Stimulated activated CD8-positive, alpha-beta memory T cell treated with anti-CD3 and anti-CD28 coated beads, Interleukin-7, amount 100 ng/mL, for 1 hour (primary cell): ENCODE measurements at places on chromosomes 7 and 10.

DNA sequence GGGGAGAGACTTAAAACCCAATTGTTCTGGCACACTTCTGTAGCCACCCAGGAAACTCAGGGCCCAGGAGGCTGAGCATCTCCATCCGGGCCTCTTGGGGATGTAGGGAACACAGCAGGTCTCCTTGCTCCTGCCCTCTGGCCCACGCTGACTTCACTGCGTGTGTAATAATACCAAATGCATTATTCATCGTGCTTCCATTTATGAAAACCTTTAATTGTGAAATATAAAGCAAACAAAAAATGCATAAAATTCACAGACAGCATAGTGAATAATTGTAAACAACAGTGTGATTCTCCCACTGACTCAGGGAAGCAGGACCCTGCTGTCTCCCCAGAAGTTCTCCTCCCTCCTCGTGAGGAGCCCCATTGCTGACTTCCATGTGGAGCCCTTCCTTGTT lies 70.3 kb upstream of the SHH start:
- DNase-seq: no peak

GRCh38 chr7:78535655-78536054 lies 737.1 kb downstream of the PHTF2 start:
- DNase-seq: no peak

DNA sequence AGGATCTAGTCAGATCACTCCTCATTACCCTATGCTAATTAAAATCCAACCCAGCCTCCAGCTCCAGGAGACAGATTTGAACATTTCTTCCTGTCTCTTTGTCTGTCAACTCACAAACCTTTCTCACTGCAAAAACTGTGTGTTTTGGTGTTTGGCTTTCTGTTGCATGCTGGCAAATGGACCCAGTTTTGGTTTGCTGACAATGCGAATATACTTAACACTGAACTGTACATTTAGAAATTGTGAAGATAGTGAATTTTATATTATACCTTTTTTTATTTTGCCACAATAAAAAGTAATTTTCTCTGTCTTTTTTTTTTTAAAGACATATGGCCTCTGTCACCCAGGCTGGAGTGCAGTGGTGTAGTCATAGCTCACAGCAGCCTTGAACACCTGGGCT lies 18.3 kb upstream of the TNPO3 start:
- no peak for DNase-seq

- DNase-seq: no peak
Measured at GRCh38 chr10:76540786-76541185, 1096.8 kb downstream of the KCNMA1 start.

GRCh38 chr7:91055219-91055618 lies 209.0 kb upstream of the FZD1 start:
- DNase-seq: no peak

DNA sequence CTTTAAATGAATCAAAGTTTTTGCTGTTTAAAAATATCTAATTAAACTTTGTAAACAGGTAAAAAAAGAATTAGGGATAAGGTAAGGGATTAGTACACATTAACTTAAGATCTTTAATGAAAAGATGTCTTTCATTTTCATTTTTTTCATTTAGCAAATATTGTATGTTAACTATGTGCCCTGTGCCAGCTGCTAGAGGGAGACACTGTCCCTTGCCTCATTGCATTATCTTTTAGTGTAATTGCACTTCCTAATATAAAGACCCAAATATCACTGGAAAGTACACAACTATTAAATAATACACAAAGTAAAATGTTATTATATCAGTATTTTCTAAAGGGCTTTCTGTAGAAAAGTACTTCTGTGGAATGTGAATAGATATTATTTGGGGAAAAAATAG lies 102.7 kb downstream of the GPR37 start:
- DNase-seq: no peak

GRCh38 chr7:158371856-158372255 lies 215.8 kb downstream of the PTPRN2 start:
- DNase-seq: no peak

DNA sequence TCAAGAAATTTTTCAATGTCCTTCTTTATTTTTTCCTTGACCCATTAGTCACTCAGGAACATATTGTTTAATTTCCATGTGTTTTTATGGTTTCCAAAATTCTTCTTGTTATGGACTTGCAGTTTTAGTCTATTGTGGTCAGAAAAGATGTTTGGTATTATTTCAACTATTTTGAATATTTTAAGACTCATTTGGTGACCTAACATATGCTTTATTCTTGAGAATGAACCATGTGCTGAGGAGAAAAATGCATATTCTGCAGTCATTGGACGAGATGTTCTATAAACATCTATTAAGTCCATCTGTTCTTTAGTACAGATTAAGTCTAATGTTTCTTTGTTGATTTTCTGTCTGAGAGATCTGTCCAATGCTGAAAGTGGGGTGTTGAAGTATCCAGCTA lies 42.3 kb upstream of the MDFIC start:
- DNase-seq: no peak

DNA sequence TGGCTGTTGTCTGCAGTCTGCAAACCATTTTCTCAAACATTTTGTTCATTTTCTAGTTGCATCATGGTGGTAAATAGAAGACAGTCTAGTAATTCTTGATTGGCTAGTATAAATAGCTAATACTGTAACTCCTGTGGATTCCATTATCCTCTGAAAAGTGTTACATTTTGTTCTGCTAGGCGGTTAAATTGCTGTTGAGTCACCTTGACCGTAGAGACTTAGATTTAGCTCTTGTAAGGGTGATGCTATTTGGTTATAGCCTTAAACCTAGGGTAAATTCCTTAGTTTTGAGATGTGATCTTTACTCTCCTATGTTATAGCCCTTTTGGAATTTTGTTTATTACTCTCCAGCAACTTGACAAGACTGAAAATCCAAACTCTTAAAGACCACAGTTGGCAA lies 58.8 kb downstream of the SHOC2 start:
- no peak for DNase-seq

DNA sequence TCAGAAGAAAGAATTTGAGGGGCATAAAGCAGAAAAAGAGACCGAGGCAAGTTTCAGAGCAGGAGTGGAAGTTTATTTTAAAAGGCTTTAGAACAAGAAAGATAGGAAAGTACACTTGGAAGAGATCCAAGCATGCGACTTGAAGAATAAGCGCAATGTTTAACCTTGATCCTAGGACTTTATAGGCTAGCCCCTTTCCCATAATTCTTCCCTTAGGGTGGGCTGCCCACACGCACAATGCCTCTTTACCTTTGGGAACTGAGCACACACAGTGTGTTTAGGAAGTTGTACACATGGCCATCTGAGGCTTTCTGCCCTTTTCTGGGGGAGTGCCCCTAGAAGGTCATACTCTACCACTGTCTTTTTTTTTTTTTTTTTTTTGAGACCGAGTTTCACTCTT lies 11.2 kb upstream of the GSTO1 start:
- no peak for DNase-seq

DNA sequence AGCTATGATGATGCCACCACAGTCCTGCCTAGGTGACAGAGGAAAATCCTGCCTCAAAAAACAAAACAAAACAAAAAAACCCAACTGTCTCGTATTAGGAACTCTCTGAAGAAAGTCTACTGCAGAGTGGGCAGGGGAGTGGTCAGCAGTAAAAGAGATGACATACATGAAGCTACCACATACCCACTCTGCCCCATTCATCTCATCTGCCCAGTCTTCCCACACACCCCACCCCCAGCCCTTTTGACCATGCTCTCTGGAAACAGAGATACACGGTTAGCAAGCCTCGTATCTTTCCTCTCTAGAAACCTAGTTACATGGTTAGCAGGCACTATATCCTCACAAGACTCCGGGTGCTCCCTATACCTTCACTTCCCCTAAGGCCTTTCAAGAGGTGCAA lies 8.3 kb downstream of the SLC37A3 start:
- DNase-seq: no peak

DNA sequence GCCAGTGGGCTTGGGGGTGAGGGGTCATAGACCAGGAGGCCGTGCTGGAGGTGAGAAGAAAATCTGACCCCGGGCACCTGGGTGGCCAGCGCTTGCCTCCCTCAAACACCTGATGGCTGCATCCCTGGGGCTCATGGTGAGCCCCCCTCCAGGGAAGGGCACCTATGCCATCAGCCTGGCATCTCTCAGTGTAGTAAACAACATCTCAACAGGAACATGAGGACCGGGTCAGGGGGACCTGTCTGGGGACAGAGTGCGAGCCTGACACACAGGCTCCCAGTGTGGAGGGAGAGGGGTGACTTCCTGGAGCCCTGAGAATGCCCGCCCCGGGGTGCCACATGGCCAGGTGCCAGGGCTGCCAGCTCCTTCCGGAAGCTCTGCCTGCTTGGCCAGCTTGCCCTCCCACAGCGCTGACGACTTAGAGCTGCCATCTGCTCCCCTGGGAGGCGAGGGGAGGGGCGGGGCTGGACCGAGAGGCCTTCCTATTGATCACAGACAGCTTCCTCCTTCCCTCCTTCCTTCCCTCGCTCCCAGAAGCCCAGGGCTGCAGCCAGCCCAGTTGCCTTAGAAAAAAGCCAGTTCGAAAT lies 12.3 kb downstream of the STX1A start:
- no peak for DNase-seq

- DNase-seq: no peak
Measured at GRCh38 chr7:141366091-141366621, 185.1 kb upstream of the AGK start.

GRCh38 chr7:80087771-80088170 lies 46.9 kb upstream of the GNAI1 start:
- DNase-seq: no peak

- no peak for DNase-seq
Measured at GRCh38 chr10:129642427-129642826, 175.4 kb downstream of the MGMT start.

DNA sequence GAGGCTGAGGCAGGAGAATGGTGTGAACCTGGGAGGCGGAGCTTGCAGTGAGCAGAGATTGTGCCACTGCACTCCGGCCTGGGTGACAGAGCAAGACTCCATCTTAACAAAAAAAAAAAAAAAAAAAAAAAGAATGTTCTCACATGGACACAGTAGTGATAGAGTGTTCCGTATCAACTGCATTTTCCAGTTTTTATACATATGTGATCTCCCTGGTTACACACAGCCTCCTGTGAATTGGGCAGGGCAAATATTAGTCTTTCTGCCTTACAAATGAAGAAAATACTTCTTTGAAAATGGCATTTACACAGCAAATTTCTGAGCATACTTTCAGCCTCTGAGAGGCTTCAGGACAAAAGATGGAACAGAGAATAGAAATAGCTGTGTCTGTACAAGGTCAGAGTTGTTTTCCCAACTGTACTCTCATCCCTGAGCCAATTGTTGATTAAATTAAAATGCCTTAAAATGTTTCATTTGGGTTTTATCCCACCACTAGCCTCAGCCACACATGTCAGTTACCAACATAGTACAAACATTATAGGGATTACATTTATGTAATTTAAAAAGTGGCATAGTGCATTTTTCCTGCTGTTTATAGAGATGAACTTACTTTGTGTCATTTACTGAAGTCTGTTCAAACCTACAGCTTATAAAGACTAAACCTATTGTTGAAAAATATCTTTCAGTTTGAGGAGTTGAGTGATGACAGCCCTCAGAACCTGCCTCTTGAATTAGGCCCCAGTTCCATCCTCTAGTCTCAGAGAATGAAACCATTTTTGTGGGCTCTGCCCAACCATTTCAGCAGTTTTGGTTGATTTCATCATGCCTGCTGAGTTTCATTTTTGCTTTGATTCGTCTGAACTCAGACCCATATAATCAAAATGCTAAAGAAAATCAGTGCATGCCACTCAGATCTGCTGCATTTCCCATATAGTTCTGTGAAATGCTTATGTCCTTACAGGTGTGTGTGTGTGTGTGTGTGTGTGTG lies 609.4 kb upstream of the C7orf33 start:
- DNase-seq: no peak

- no peak for DNase-seq
Measured at GRCh38 chr10:76050291-76050625, 618.8 kb downstream of the LRMDA start.

DNA sequence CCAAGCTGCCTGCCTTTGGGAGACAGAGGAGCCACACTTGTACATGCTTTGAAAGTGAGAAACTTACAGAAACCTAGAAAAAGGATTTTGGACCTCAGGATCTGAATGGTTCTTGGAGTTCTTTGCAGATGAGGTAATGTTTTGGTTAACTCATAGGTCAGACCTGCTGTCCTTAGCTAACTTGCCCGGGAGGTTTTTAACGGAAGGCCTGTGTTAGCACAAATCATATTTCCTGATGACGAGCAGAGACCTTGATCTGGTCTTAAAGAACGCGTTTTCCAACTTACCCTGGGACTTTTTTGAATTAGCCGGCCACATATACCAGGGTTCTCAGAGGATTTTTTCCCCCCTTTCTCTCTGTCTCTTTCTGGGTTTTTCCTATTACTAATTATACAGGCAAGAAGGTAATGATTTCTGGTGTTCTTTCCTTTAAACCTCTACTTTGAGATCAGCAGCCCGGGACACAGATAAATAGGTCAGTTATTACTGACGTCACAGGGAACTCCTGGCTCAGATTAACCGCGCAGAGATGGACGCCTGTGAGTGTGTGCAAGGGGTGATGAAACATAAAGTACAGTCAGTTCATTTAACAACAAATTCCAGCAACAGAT lies 101.7 kb upstream of the KLF6 start:
- DNase-seq: no peak

GRCh38 chr10:2592360-2593160 lies 474.8 kb upstream of the PFKP start:
- no peak for DNase-seq

GRCh38 chr10:12844811-12845483 lies 156.6 kb downstream of the CCDC3 start:
- no peak for DNase-seq
